Activated naive CD4-positive, alpha-beta T cell (primary cell): ENCODE measurements at places on chromosomes 5 and 9.

- DNase-seq: no peak
These were observed 44.1 kb downstream of the DCP2 start for GRCh38 chr5:113020461-113021273.

- DNase-seq: no peak
These were observed 27.7 kb upstream of the QSOX2 start for GRCh38 chr9:136273244-136273865.

- DNase-seq: no peak
These were observed 252.9 kb upstream of the MPDZ start for GRCh38 chr9:13532407-13532806.

GRCh38 chr5:11620172-11620571 lies 284.1 kb downstream of the CTNND2 start:
- DNase-seq: no peak

DNA sequence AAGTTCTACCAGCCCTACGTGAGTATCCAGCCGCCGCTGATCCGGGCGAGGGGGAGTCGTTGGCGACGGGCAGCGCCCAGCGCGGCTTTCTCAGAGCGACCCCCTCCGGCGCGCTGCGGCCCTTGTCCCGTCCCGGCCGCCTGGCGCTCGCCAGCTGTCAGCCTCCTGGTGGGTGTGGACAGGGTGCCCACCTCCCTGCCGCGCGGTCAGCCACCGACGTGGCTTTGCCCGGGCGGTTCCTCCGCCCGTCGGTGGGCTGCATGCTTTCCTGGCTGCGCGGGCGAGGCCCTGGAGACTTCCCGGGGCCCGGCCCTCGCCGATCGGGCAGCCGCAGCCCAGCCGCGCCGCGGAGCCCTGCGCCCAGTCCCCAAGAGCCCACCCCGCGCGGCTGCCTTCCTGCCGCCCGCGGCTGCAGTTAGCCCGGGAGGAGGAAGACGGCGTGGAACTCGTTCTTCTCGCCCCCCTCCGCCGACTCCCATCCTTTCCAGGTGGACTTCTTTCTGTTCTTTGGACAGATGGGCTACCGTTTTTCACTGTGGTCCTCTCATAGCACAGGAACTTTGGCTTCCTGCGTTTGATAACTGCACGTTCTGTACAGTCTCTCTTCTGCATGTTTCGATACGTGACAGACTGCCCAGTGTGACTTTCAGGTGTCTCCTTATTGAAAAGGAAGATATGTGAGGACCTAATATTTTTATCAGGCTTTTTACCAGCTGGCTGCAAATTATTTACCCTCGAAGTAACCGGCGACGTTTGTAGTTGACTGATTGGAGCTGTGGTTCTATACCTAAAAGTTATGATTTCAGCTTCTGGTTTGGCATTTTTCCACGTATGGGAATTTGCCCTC lies 577 bp downstream of the AP3S1 start:
- no peak for DNase-seq

DNA sequence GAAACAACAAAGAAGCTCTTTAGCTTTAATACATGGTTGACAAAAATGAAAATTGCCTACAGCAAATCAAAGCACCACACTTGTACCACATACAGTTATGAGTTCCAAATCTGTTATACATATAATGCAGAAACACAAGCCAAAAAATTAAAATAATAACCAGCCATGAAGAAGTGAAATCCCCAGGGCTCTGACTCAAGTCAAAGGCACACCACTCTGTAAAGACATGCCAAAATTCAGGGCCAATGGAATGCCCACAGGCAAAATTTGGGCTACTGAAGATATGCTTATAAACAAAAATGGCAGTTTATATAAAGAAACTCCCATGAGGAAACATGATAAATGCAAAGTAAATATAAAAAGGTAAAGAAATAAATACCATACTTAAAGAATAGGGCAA lies 29.0 kb downstream of the THBS4 start:
- DNase-seq: no peak

DNA sequence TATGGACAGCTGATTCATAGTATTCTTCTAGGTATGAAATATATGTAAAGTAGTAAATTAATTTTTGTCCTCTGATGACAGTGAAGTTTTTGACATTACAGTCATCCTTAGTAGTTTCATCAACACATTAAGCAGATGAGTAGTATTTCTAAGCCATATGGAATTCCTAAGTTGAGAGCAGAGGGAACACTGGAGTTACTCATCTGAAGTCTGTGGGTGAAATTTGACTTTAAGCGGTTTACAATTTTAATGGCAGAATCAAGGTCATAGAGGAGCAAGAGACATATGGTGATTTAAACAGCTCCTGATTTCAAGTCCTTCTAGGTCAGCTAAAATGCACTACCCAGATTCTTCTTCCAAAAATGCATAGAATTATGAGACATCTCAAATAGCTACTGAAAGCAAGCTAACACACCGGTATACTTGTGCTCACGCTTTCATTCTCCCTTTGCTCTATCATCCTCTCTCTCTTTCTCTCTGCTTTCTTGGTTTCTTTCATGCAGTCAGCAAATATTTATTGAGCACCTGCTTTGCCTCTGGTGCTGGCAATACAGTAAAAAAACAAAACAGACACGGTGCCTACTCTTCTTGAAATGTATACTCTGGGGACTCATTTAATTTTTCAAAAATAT lies 235.9 kb downstream of the FER start:
- no peak for DNase-seq

DNA sequence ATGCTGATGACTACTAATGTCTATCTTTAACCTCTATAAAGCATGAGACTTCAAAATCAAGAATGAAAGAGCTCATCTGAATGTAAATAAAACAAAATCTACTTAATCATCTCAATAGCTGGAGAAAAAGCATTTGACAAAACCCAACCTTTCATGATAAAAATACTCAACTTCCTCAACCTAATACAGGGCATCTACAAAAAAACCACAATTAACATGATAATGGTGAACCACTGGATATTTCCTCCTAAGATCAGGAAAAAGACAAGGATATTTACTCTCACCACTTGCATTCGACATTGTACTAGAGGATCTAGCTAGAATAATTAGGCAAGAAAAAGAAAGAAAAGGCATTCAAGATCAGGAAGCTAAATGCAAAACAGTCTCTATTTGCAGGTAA lies 49.3 kb downstream of the FAM169A start:
- DNase-seq: no peak

- no peak for DNase-seq
These were observed 117.0 kb upstream of the GHR start for GRCh38 chr5:42306287-42306686.

DNA sequence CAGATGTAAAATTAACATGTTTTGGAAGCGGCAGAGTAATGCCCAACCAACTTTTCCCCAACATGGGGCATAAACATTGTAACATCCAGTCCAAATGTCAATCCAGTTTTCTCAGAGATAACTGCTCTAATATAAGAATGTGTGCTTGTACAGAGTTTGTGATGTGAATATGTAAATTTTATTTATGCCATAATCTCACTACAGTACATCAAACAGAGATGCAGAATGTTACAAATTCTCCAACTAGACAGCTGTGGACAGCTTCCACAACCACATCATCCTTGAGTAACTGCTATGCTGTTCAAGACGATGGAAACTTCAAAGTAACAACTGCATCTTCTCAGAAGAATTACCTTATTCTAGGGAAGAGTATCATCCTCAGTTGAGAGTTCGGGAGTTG lies 109.9 kb downstream of the GLDC start:
- no peak for DNase-seq

DNA sequence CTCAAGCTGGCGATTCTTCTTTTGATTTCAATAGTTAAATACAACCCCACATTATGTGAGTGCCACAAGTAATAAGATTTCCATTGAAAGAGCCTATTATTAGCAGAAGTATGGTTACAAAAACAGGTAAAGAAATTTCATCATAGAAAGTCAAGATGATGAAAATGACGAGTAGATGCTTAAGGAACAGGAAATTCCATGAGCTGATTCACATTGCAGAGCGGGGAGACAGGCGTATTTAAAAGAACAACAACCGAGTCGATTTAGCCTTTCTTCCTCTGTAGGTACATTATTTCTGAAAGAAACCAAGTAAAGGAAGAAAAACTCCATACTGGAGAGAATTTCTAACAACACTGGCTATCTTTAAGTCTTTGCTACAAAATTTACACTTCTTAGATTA lies 310.4 kb downstream of the SLF1 start:
- no peak for DNase-seq

GRCh38 chr5:14628346-14628745 lies 36.2 kb upstream of the OTULIN start:
- DNase-seq: no peak

GRCh38 chr5:74017786-74018211 lies 391.8 kb downstream of the ARHGEF28 start:
- no peak for DNase-seq

DNA sequence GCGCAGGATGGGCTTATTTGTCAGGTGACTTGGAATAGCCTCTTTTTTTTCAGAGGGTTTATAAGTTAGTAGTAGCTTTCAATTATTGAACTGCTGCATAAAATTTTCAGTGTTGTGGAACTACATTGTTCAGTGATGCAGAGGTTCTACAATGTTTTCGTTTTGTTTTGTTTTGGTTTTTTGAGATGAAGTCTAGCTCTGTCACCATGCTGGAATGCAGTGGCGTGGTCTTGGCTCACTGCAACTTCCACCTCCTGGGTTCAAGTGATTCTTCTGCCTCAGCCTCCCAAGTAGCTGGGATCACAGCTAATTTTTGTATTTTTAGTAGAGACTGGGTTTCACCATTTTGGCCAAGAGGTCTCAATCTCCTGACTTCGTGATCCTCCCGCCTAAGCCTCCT lies 22.0 kb downstream of the NUP188 start:
- no peak for DNase-seq

DNA sequence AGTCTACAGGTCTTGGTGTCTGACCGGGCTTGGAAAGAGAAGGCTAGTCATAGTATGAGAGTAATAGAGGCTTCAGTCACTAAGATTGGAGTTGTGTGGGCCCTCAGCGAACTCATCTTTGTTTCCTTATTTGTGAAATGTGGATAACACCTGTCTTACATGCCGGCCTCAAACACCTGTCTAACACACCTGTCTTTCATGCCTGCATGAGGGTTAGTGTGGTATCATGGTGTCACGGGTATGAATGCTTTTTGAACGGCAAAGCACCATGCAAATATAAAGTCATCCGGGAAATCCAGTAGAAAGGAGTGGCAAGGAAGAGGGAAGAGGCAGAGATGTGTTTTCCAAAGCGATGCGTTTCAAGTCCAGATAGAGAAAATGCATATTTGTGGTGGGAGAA lies 25.5 kb downstream of the GRAMD2B start:
- no peak for DNase-seq

GRCh38 chr5:175836737-175837136 lies 34.6 kb upstream of the CPLX2 start:
- no peak for DNase-seq

DNA sequence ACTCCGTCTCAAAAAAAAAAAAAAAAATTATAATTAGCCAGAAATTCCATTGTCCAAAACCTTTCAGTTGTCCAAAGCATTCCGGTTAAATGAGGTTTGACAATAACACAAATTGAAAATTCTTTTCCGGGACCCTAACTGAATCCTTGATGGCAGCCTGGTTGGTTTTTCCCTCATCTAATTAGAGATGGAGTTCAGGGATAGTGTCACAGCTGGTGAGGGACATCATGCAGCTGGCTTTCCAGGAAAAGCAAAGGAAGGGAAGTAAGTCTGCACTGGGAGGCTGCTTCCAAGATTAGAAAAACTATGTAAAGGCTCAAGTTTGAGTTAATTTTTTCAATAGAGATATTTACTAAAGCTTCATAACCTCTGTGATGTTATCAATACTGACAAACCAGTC lies 195.4 kb downstream of the ADAMTS12 start:
- DNase-seq: no peak

- DNase-seq: no peak
These were observed 125.8 kb upstream of the SLC12A2 start for GRCh38 chr5:127957701-127958239.

DNA sequence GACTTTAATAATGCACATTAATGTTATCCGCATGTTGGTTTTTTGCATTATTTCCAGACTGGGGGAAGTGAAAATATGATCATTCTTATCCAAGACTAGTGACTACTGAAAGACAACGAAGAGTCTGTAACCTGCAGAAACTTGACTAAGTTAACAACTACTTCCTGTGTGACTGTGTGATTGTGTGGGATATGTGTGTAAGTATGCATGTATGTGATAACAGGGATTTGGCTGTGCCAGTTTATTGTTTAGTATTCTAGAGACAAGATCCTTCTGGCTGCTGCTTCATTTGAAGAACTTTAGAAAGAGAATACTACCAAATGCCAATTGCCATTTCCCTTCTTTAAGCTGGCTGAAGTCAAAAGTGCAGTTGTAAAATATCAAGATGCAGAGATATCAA lies 375.7 kb upstream of the PRR16 start:
- no peak for DNase-seq

DNA sequence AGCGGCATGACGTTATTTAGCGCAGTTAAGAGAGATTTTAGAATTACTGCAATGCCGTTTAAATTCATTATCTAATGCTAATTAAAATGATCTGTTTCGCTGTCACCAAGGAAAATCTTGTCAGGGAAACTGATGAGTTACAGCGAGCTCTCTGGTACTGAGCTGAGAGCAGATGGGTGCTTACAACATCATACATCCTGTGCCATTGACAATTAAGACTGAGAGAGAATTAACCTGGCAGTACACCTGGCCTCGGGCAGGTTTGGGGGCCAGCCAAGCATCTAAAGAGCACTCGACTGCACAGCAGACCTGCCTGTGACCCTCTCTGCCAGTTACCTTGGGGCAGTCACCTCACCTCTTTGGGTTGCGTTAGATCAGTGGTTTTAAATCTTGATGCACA lies 55.0 kb downstream of the PUM3 start:
- no peak for DNase-seq

DNA sequence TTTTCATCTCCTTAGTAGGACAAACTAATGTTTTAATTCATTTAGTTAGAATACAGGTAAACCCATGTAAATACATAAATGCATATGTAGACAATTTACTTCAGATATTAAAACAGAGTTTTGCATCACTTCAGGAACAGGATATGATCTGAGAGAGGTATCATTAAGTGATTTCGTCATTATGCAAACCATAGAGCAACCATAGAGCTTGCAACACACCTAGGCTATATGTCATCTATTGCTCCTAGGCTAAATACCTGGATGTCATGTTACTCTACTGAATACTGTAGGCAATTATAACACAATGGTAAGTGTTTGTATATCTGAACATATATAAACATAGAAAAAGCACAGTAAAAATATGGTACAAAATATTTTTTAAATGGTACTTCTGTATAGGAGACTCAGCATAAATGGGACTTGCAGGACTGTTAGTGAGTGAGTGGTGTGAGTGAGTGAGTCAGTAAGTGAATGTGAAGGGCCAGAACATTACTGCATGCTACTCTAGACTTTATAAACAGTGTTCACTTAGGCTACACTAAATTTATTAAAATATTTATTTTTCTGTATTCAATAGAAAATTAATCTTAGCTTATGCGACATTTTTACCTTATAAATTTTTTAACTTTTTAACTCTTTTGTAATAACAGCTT lies 1377.5 kb upstream of the CDH9 start:
- DNase-seq: no peak
